Esophagus mucosa (tissue), 1 donor: ENCODE measurements at places on chromosomes 11 and 22.

DNA sequence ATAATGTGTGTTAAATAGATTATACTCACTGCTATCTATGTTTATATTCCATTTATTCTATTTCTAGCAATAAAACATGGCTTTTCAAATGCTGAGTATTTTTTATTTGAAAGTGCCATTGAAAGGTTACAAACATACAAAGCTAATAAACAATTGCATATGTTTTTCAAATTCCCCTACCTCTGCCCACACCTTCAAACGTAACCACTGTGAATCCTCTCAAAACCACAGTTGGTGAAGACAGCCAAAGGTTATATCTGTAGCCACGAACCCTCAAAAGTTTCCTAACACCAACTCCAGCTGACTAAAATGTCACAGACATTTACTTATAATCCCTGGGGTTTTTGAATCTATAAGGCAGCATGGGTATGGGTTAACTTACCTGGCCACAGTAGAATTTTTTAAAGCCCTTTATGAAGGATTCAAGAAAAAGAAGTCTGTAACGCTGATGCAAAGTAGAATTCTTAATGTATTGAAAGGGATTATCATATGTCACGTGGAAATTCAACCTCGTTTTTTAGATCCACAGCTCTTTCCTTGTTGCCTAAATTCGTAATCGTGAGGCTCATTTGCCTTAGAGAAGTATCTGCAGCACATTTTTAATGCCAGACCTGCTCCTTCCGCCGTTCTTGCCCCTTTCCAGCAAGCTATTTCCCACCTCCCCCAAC lies 122.5 kb upstream of the ZC3H12C start:
- no peak for ATAC-seq

GRCh38 chr11:16512198-16512898 lies 156.0 kb upstream of the SOX6 start:
- ATAC-seq, result no peak

DNA sequence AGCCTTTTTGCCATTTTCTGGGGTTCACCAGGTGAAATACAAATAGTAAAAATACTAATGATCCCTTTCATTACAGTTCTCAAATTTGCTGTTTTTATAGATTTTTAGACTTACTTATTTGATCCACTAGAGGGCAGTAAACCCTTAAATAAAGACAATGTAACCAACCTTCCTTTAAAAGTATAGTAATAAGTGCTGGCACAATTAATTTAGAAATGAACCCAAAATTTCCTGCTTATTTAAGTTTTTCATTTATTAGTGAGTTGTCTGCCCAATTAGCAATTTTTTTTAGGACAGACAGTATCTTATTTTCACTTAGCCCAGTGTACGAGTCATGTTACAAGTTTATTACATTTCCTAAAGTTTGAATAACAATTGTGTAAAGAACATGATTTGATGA lies 4.7 kb downstream of the DDIAS start:
- ATAC-seq, result no peak

DNA sequence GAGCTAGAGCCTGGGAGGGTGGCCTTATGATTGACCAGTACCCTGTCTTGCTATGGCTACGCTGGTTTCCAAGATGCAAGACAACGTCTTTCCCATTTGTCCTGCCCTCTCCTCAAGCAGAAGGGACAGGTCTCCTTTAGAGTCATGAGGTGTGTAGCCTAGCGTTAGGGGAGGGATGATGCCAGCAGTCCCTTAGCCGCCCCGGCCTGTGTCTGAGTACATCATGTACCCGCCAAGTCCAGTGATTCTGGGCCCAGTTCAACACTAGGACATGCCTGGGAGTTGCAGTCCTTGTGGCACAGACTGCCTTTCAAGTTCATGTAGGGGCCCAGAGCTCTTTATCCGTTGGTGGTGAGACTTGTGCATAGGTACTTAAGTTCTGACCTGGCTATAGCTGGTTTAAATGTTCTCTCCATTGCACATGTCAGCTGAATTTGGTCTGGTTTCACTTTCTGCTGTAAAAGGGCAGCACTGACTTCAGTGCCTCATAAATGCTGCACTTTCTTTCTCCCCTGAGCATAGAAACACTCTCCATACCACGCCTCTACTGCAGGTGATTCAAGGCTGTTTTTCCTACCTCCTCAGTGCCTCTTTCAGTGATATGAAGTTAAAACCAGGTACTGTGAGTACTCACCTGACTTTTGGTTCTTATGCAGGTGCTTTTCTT lies 151.1 kb downstream of the METTL15 start:
- no peak for ATAC-seq

DNA sequence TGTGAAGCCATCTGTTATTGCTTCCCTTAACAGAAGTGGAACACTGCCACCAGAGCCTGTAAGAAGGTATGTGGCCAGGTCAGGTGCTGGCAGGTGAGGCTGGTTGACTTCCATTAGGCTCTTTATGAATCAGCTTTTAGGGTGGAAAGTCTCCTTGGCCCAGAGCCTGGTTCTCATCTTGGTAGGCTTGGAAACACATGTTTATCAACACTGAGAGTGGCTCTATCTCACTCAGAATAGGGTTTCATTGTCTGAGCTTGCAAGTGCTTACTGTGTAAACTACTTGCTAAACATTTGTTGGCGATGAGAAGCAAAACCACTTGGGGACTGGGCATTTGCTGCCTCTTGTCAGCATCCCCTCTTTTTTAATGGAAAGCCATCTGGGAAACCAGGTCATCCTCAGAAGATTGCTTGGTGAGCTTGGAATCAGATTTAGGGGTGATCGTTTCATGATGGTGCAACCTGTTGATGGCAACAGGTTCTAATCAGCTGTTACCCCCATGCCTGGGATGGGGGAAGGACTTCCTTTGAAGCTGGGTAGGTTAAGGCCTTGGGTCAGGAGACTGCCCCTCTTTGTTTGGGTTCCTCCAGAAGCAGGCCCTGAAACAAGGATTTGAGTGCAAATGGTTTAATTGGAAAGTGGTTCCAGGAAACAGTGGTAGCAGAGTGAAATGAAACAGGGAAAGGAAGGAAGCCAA lies 75.0 kb upstream of the AMPD3 start:
- peak; percentile 52 for ATAC-seq

DNA sequence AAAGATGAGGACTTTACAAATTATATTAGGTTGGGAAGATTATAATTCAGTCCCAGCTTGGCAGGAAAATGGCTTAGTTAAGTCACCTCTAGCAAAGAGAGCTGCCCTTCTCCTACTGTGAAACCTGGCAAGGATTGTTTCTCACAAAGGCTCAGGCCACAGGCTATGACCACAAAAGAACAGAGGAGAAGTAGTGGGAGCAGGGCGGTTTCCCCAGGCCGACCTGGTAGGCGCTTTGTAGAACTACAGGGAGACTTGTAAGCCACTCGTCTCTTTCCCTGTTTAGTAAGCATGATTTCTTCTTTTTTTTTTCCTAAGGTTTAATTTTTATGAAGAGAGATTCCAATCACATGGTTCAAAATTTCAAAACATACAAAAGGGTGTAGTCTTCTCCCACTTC lies 4.6 kb downstream of the SNAP29 start:
- no peak for ATAC-seq

DNA sequence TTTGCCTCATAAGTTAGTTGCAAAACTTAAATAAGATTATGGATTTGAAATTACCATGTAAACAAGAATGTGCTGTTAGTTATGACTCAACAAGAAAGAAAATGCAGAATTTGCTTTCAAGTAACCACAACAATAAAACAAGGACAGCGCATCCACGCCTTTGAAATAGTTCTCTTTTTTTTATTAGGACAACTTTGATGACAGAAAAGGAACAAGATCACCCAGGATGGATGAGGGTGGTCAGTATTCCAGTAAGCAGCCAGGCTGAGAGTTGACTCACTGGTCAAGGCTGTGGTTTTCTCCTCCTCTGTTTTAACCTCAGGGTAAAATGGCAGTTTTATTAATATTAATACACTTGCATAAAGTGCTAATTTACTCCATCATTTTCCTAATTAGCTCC lies 544.4 kb downstream of the OPCML start:
- no peak for ATAC-seq

DNA sequence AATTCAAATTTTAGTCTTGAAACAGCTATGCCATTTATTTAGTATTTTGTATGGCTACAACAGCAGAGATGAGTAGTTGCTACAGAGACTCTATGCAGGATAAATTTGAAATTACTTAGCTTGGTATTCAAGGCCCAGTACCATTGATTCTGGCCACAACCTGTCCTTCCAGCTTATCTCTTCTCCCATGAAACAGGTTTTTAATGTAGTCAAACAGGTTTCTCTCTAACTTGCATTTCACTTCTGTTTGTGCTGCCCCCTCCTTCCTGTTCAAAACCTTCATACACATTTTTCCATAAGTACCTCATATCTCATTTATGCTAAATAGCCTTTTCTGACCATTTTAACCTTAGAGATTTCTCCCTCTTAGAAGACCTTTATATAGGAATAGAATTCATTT lies 3.3 kb downstream of the USP47 start:
- peak; percentile 13 for ATAC-seq

DNA sequence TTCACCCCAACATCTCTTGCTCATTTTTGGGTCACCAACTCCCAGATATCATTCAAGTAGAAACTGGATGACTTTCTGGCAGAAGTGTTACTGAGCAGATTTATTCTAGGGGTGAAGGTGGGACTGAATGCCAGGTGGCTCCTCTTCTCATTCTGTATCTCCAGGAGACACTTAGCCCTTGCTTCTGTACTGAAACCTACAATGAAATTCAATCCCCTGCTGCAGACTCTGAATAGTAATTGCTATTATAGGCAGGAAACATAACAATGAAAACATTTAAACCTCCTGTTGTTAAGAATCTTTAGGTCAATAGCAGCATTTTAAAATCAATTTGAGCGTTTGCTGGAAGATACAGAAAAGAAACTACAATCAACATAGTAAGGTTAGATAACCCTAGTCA lies 879.4 kb upstream of the TENM4 start:
- ATAC-seq, result no peak

GRCh38 chr11:2298795-2299761 lies 2.6 kb downstream of the C11orf21 start:
- peak; percentile 32 for ATAC-seq

DNA sequence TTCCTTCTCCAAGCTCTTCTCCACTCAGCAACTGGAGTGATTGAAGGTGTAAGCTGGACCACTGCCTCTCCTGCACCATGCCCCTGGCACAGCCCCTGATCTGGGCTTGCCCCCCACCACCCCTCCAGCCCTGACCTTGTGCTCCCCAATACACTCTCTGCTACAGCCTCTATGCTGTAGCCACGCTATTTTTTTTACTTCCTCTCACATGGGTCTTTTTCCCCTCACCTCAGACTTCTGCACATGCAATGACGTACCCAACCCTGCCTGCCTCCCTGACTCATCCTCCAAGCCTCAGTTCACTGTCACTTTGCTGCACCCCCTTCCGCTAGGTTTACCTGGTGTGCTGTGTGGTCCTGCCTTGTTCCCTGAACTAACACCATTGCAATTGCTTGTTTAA lies 9.0 kb downstream of the CSNK2A3 start:
- ATAC-seq, result no peak

GRCh38 chr11:9719566-9720289 lies 55.9 kb downstream of the SWAP70 start:
- peak; percentile 11 for ATAC-seq

- ATAC-seq, result no peak
Observed at GRCh38 chr11:111834432-111835163, 36.8 kb downstream of the ALG9 start.

GRCh38 chr11:33323421-33323820 lies 66.2 kb downstream of the HIPK3 start:
- no peak for ATAC-seq

- ATAC-seq, result no peak
Observed at GRCh38 chr11:112778091-112778876, 182.9 kb upstream of the NCAM1 start.

DNA sequence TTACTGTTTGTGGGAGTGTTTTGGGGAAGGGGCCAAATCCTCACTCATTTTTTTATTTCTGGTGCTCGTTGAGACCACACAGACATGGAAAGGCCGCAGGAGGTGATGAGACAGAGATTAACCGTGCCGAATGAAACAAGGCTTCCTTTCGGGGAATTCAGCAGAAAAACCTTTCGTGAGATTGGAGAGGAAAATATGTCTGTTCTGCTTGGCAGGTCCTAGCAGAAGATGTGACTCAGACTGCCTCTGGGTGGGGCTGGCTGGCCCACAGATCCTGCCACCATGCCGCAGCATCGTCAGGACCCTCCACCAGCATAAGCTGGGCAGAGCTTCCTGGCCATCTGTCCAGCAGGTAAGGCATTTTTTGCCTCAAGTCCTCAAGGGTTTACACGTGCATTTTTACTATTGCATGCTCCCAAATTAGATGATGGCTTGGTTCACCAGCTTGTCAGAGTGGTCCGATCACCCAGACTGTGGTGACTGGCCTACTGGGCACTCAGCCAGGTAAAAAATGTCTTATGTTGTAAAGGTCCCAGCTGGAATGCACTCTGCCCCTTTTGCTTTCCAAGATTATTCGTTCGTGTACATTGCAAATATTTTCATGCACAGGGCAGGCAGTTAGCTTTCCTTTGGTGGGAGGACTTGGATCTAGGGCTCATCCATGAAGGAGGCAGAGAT lies 1.5 kb downstream of the DDB2 start:
- peak; percentile 26 for ATAC-seq
